ENCODE measurements at places on chromosomes 11 and 22.

DNA sequence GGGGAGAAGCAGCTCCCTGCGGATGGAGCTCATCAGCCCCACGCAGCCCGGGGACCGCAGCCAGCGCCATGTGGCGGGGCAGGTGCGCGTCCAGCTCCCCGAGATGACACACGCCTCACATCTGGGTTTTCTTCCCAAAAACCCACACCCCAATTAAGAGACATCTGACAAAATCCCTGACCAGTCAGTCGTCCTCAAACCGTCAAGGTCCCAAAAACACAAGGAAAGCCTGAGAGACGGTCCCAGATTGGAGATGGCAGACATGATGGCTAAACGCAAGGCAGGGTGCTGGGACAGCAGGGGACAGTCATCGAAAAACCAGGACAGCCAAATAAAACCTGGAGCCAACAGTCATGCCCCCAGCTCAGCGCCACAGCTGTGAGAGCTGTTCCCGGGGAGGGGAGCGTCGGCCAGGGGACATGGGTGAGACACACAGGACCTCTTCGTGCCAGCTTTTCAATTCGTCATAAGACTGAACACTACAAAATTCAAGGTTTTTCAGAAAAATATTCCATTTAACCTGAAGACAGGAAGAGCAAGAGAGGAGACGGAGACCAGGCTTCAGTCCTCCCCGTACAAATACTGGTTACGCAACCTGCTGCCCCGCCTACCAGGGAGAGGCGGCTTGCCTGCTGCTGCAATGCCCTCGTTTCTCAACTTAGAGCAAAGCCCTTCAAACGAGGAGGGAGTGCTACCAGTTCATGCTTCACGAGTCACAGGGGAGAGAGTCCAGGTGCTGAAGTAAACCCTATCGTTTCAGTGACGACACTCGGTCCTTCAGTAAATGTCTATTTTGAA is 10.5 kb downstream of the TOLLIP start:
- DNase-seq = no peak

GRCh38 chr11:127098684-127099083 is 98.1 kb upstream of the KIRREL3 start:
- no peak for DNase-seq

DNA sequence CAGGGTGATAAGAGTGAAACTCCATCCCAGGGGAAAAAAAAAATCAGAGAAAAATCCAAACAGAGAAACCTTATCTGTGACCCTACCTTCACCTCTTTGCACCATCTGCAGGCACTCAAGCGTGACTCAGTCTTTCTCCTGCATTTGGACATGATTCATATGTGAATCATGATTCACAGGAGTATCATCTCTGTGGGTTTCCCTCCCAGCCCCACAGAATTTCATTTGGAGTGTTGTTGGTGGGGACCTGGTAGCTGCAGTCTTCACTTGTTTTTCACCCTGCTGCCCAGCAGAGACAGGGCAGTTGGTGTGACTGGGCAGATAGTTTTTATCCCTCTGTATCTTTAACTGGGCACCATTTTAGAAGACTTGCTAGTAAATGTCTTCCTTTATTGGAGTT is 75.7 kb downstream of the DEPDC5 start:
- no peak for DNase-seq

GRCh38 chr11:72624496-72625201 is 49.6 kb downstream of the PDE2A start:
- no peak for DNase-seq

DNA sequence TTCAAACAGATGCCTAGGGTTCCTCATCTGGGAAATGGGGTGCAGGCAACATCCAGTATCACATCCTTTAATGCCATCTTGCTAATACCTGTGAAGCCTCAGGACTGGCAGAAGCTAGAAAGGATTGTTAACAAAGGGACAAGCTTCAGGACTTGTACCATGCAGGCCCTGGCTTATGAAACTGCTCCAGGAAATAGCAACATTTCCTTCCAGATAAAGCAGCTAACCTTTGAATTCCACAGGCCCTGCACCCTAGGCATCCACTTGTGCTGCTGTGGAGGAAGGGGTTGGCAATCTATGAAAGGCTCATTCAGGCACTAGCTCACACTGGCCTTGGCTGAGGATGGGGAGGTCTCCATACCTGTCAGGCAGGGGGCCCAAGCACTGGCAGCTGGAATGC is 87.2 kb downstream of the BTBD10 start:
- no peak for DNase-seq

GRCh38 chr22:41517172-41518047 is 26.9 kb downstream of the POLR3H start:
- DNase-seq = peak; percentile 42

DNA sequence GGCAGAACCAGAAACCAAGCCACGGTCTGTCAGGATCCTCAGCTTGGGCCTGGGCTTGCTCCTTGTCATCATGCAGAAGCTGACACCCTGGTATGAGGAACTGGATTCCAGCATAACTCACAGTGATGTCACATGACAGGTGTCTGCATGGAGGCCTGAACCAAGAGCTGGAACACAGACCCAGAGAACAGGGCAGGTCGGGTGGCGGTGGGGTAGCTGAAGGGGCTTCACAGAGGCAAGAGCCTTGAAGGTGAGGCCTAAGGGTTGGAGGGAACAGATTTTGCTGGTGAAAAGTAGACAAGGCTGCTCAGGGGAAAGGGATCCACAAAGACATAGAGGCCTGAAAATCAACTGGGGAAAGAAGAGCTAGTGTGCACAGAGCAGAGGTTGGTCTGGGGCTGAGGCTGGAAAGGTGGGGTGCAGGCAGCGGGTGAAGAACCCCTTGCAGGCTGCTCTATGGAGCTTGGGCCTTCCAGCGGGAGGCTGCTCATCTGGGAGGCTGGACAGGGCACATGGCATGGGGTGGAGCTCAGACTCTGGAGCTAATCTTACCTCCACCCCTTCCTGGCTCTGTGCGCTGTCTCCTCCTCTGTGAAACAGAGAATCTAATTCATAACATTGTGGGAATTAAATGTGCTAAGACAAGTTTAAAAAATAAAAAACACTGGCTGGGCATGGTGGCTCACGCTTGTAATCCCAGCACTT is 18.4 kb upstream of the RPS3 start:
- no peak for DNase-seq

DNA sequence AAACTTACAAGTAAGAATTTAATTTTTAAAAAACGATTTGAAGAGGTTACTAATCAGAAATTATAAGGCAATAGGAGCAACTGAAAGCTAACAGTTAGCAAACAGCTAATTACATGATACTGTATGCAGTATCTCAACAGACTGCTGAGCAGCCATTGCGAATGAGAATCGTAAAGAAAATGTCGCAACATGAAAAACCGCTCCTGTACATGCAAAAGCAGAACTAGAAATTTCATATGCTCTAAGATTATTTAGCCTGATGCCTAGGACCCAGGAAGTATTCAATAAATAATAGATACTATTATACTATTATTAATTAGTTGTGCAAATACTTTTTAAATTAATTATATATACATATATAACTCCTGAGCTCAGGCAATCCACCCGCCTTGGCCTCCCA is 48.7 kb upstream of the EP300 start:
- DNase-seq = no peak

GRCh38 chr11:1820463-1821325 is 14.1 kb upstream of the SYT8 start:
- DNase-seq = no peak

DNA sequence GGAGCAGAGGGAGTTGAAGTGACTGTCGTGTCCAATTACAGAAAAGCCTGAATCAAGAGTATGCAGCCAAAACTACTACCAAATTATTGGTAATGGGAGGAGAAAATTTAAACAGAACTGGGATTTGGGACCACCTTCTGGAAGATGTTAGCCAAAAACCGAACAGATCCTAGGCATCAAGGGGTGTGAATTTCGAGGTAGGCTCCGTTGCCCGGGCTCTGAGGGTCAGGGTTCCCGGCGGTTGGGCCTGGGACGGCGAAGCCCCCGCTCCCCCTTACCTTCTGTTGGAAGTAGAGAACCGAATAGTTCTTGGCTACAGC is 313 bp downstream of the PRCP start:
- DNase-seq = no peak

- DNase-seq = no peak
Measured at GRCh38 chr11:61739966-61740365, 12.5 kb upstream of the MYRF start.

GRCh38 chr11:119789766-119790407 is 60.9 kb upstream of the NECTIN1 start:
- no peak for DNase-seq

GRCh38 chr22:49166746-49167145 is 660.9 kb downstream of the BRD1 start:
- no peak for DNase-seq

- no peak for DNase-seq
Measured at GRCh38 chr11:108559340-108559739, 34.2 kb downstream of the EXPH5 start.

DNA sequence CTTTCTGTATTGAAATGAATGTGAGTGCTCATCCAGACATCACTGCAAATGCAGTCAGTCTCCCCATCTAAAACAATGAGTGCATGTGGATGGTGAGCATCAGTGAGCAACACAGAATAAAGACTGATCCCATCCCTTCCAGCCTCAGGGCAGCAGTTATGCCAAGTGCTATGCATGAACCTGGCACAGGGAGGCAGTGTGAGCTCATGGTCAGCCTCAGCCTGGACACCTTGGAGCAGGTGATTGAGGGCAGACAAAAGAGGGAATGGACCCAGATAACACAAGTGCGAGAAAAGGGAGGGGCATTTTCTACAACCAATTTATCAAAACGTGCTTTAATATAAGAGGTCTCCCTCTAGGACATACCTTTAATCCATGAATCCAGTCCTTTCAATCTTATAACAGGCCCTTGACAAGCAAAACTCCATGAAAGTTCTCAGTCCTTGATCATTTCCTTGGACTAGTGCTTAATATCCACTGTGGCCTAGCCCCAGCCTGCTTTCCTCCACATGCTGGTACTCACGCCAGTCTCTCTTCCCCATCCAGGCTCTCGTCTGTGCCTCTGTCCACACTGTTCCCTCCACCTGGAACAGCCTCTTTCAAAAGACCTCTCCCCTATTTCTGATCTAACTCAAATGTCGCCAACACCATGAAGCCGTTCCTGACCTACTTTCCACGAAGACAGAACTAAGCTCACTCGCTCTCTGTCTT is 50.5 kb upstream of the LRRC55 start:
- DNase-seq = no peak

GRCh38 chr22:27572278-27572666 is 229.3 kb downstream of the MN1 start:
- no peak for DNase-seq

- DNase-seq = no peak
Measured at GRCh38 chr11:86978247-86978646, 23.1 kb upstream of the FZD4 start.

- no peak for DNase-seq
Measured at GRCh38 chr11:75147875-75148263, 3.0 kb upstream of the SLCO2B1 start.

GRCh38 chr11:27233654-27234042 is 129.4 kb downstream of the CCDC34 start:
- no peak for DNase-seq

GRCh38 chr22:28044546-28045173 is 125.6 kb upstream of the PITPNB start:
- DNase-seq = no peak

- DNase-seq = no peak
Measured at GRCh38 chr11:113629562-113629961, 76.5 kb downstream of the TMPRSS5 start.

DNA sequence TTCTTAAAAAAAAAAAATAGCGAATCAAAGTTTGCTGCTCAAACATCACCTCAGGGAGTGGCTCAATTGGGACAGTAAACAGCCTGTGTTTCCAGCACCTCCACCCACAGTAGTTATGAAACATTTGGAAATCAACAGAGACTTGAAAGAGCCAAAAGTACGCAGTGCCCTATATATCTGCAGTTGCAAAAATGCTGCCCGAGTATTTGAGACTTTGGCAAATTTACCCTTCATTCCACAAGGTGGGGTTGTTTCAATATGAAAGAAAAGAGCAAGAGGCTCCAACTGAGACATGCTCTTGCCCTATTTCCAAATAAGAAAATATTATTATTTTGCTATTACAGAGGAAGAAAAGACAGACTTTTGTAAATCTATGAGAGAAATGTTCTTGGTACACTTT is 851.1 kb upstream of the RAG2 start:
- DNase-seq = peak; percentile 8

GRCh38 chr11:34239465-34240149 is 118.2 kb downstream of the ABTB2 start:
- DNase-seq = no peak

- DNase-seq = peak; percentile 49
Measured at GRCh38 chr11:107713009-107713408, 1.2 kb upstream of the SLN start.

DNA sequence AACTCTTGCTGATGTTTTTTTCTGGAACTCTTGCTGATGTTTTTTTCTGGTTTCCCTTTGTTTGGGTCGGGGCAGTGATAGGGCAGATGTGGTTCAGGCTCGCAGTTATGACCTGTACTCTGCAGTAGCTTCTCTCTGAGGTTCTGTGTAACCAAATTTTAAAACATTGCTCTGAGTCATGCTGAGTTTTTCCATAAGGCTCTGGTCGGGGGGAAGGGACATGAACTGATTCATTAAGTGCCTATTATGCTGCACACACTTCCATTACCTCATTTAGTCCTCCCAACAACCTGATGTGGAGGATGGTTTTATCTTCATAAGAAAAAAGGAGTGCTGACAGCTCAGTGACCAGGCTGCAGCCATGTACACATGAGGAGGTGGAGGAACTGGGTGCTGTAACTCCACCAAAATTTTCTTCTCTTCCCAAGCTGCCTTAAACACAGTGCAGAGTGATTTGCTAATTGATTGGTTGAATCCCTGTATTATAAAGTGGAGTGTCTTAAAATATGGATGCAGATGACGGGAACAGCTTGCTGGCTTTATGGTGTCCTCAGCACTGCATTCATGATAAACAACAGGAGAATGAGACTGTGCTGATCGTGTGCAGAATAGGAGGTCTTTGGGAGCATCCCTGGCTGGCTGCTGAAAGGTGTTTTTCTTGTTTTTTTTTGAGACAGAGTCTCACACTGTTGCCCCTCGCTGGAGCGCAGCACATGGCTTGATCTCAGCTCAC is 19.1 kb downstream of the TNRC6B start:
- DNase-seq = no peak

- DNase-seq = peak; percentile 40
Measured at GRCh38 chr11:15663777-15664218, 549.1 kb downstream of the INSC start.

GRCh38 chr11:14908214-14908880 is 16.3 kb upstream of the CYP2R1 start:
- DNase-seq = peak; percentile 62

- no peak for DNase-seq
Measured at GRCh38 chr11:17974246-17974645, 38.6 kb downstream of the SERGEF start.

DNA sequence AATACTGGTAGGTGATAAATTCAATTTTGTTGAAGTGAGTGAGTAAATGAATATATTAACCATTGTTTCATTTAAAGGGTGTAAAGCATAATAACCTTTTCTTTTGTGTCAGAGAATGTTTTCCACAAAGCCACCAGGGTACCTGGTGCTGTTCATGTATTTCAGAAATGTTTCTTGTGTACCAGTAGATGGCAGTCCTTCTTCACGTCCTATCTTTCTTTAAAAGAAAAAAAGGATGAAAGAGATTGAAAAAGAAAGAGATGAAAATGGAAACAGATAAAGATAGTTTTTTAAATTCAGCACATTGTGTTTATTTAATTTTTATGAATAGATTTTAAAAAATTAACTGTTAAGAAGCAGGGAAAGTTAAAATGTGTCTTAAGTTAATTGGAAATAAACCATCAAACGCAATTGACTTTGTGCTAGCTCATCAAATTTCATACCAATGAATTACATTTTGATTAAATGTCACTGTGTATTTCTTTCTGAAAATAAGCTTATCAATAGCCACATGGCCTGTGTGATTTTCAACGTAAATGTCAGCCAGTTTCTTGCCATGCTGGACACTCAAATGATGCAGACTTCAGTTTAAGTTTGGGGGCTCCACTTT is 65.5 kb upstream of the CHORDC1 start:
- DNase-seq = peak; percentile 25
